ENCODE measurements at places on chromosomes 4 and X. TPM values are rescaled to one million over a fixed set of nuclear protein-coding genes. Genes with fewer than 3 reads are reported as not detected.

Gene METAP1
- total RNA-seq: 16.2 TPM

Gene RNF128
- under 0.01 TPM for total RNA-seq

Gene LCORL
- 12.5 TPM for total RNA-seq

Gene AFP
- total RNA-seq: 1.0 TPM

Gene CLGN
- 1.0 TPM for total RNA-seq

Gene IL15
- 6.3 TPM for total RNA-seq

Gene VCX
- not detected for total RNA-seq

Gene CD38
- 1.0 TPM for total RNA-seq

Gene SATL1
- total RNA-seq: under 0.01 TPM

Gene CDX4
- total RNA-seq: not detected

Gene MED12
- 37.6 TPM for total RNA-seq

Gene SCML2
- total RNA-seq: 7.3 TPM

Gene CT83
- not detected for total RNA-seq
